ENCODE measurements at places on chromosomes 2 and 18.

DNA sequence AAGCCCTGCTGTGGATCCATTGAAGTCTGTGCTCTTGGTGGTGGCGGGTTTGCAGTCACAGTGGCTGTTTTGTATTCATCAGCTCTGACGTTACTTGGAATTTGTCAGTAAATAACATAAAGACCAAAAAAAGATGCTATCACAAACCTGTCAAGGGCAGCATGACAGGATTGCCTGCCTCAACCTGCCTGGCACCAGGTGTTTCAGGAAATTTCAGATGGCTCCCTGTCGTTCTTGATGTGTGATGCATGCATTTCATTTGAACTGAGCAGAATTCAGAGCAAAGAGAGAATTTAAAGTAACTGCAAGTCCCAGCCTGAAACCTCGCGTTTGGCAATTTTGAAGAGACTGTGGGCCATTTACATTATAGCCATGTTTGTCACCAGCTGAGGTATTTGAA, 50.3 kb upstream of the EPC2 start:
- DNase-seq: no peak

DNA sequence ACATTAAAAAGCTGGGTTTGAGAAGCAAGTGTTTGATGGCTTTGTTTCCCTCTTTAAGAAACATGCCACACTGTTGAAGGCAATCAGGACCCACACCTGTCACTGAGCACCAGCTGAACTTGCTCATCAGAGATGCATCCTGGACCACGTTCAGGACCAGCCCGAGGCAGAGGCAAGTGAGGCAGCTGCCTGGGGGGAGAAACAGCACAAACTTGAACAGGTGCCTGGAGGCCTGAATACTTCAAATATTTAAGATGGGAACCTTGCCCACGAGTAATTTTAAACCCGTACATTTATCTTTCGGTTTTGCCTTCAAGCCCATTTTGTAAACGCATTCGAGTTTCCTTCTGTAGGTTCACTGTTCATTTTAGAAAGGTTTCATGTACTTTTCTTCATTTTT, 421.3 kb downstream of the NYAP2 start:
- no peak for DNase-seq

DNA sequence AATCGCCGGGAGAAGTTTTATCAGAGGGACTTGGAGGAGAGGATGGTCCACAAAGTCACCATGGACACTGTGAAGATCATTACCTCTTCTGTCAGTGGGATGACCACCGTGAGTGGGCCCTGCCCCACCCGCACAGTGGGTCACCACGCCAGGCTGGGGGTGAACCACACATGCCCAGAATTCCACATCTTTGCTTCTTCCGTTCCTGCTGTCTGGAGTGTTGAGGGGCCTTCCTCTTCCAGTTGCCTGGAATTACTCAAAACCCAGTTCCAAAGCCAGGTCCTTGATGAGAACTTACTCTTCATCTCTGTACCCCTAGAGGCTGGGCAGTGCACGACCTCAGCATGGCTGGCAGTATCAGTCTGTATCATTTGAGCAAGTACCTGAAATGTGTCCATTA, 22.1 kb downstream of the MROH2A start:
- no peak for DNase-seq

DNA sequence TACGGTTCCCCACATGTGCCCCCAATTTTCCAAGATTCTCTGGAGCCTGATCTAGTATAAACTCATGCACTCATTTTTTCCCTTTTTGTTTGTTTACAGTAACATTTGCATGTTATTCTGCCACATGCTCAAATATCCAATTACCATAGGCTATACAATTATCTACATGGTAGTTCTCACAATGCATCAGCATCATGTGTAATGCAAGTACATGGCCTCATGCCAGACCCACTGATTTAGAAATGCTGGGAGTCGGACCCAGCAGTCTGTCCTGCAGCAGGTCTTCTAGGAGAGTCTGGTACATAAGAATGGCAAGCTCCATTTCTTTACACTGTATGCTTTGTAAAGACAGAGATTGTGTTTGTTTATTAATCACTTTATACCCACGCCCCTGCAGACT, 107.7 kb downstream of the CBLN2 start:
- DNase-seq: no peak

DNA sequence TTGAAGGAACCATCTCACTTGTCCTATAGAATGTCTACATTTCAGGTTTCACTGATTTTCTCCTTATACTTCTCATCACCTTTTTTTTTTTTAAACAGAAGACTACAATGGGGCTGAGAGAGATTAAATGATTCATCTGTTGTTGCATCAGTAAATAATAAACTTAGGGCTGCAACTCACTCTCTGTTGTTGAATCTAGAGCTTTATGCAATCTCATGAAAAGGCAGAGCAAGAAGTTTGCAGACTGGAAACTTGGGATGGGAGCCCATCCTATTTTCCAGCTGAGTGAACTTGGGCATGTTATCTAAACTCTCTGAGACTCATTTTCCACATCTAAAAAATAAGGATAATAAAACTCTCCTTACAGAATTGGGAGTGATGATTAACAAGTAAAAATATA, 58.4 kb downstream of the PDE1A start:
- DNase-seq: no peak

DNA sequence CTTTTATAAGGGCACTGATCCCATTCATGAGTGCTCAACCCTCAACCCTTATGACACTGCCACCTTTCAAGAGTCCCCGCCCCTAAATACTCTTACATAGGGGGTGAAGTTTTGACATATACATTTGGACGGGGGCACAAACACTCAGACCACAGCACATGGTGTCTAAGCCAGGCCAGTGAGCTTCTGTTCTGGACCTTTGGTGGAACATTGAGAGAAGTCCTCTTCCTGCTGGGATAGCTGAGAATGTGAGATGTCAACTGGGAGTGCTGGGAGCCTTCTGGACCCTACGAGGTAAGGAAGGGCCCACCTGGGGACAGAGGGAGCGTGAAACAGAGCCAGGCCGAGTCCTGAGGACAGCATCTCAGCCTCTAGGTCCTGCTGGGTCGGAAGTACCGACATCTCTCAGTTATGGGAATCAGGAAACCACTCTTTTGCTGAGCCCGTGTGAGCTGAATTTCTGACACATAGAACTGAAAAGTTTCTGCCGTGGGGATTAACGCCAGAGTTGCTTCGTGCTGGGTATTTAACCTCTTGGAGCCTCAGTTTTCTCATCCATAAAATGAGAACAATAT, 114.9 kb downstream of the PDCL3 start:
- DNase-seq: no peak

GRCh38 chr2:241638940-241639339, 1.4 kb downstream of the ATG4B start:
- DNase-seq: no peak

All from inflammatory macrophage treated with lipopolysaccharide for 1 hour (primary cell).